Stimulated activated CD8-positive, alpha-beta memory T cell treated with anti-CD3 and anti-CD28 coated beads, Interleukin-7, amount 100 ng/mL, for 1 hour (primary cell): ENCODE measurements at places on chromosomes 3 and 15.

DNA sequence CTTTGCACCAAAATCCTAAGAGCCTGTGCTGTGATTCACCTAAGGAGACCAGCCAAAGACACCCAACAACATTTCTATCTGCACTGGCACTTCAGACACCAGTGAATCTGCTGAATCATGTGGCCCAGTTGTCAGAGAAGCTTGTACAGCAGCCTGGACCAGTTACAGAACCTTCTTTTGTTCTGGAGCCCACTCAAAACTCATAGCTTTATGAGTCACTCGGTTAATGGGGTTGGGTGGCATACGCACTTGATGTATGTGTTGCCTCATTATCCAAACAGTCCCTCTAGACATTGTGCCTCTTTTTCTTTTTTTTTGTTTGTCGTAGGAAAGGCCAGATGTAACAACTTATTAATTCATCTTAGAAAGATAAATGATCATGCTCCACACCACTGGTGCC is 25.6 kb upstream of the GOLGA6L2 start:
- no peak for DNase-seq

DNA sequence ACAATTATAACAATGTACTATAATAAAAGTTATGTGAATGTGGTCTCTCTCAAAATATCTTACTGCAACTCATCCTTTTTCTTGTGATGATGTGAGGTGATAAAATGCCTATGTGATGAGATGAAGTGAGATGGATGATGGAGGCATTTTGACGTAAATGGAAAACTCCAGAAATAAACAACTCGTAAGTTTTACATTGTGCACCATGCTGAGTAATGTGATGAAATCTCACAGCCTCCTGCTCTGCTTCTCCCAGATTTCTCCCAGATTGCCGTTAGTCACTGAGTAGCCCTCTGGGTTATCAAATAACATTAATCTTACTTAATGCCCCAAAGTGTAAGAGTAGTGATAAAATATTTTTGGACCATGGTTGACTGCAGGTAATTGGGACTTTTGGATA is 64.8 kb upstream of the SLCO2A1 start:
- DNase-seq = no peak

DNA sequence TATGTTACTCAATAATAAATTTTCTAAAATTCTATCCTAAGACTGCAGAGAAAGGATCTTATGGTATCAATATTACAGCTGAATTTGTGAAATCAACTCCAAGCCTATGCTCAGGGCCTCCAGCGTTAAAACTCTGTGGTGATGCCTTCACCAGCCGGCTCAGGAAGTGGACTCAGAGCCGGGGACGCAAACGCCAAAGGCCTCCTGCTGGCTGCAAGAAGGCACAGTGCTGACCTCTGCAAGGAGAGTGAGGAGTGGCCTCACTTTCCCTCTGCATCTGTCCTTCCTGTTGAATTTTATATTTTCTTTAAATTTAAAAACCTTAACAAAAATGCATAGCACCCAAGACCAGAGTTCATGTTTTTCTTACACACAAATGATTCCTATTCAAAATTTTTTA is 48.5 kb downstream of the HERC2 start:
- DNase-seq = no peak

- no peak for DNase-seq
Observed at GRCh38 chr3:19264424-19264823, 116.1 kb downstream of the KCNH8 start.

DNA sequence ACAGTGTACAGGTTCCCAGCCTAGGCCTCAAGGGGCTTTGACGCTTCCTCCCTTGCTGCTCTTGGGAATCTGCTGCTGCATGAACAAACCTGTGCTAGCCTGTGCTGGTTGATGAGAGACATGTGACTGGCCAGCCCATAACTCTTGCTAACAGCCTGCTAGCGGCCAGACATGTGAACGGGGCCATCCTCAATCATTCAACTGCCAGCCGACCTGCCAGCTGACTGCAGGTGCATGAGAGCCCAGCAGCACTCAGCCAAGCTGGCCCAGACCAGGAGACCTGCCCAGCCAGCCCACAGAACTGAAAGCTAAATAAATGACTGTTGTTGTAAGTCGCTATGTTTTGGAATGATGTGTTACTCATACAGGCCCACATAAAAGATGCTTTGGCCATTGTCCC is 82.4 kb upstream of the DLG1 start:
- DNase-seq = no peak
